ENCODE measurements at places on chromosomes 13 and 19. TPM values are rescaled to one million over a fixed set of nuclear protein-coding genes. Genes with fewer than 3 reads are reported as not detected.

PSG4 gene
- 0.30 TPM for polyA plus RNA-seq

HIF3A gene
- polyA plus RNA-seq, result 8.5 TPM

CLASRP gene
- 40.7 TPM for polyA plus RNA-seq

CD79A gene
- 0.32 TPM for polyA plus RNA-seq

ATXN8OS gene
- not detected for polyA plus RNA-seq

PLPPR3 gene
- 2.0 TPM for polyA plus RNA-seq

IGFL3 gene
- not detected for polyA plus RNA-seq

MBD3L2 gene
- polyA plus RNA-seq, result not detected

DZIP1 gene
- 8.6 TPM for polyA plus RNA-seq

RUBCNL gene
- not detected for polyA plus RNA-seq

FGF9 gene
- polyA plus RNA-seq, result not detected

APOC4 gene
- not detected for polyA plus RNA-seq

DNA sequence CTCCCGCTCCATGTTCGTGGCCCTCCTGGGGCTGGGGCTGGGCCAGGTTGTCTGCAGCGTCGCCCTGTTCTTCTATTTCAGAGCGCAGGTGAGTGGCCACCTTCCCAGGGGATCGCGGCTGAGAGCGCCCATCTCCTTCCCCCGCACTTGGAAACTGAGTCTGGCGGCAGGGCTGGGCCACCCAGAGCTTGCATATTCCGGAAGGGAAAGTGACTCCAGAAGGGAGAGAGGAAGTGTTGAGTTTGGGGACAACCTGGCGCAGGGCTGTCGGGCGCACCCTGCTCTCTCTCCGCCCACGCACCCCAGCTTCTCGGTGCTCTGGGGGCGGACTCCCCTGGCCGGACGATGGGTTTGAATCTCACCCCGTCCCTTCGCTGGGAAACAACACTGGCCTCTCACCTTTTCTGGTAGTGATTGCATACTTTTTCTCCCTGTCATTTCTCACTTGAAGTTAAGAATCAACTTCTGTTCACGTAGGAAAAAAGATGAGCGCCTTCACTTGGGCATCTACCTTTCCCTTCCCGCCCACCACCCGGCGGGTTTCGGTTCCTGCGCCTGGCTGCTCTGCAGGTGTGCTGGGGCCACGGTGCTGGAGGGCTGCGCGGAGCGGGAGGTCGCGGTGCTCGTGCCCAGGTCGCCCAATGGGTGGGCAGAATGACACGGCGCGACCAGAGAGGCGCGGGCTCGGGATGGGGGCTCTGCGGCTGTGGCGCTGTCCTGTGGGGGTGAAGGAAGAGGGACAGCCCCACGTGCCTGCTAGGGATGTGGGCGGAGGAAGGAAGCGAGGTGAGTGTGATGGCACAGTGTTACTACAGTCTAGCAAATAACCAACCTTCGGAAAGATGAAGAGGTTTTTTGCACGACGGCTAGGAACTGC lies 721 bp downstream of the TNFSF11 start:
- no peak for DNase-seq

GRCh38 chr19:48616041-48616436 lies 1.2 kb upstream of the FAM83E start:
- no peak for DNase-seq

DNA sequence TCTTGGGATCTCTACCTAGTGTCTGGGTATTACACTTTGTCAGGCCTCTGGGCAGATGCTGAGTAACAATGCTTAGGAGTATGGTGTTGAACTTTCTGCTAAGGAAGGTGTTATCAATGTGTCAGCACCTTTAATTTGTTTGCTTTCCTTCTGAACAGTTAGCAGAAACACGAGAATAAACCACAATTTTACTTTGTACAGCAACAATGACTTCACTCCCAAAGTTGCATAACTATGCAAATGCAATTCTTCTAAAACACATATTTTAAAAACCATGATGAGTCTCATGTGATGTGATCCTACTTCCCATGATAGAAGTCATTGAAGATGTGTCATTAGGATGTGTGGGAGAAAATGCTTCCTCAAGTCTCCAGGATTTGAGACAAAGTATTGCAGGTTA lies 155.0 kb downstream of the POSTN start:
- no peak for DNase-seq

DNA sequence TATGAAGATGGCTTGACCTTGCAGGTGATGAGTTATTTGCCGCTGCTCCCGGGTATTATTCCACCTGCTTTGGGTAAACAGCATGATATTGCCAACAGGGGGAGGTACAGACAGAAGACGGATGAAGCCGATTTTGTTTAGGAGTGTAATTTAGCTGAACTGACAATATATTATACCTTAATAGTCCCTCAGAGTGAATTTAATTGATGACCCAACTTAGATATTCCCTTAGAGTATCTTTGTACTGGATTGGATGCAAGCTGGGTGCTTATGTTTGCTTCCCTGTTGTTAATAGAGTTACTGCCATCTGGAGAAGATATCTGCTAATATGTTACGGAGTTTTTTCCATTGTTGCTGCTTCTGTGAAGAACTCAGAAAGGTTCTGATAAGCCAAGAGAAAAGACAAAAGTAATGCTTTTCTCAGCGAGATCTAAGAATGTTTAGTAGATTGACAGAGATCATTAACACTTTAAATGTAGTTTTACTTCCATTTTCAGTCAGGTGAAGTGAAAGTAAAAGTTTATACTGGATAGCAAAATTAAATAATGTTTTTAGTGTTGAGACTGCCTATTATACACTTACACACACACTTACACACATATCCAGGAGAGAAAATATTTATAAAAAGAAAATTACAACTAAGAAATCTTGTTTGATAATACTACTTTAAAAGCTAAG lies 2220.8 kb upstream of the PCDH20 start:
- DNase-seq, result peak; percentile 45

DNA sequence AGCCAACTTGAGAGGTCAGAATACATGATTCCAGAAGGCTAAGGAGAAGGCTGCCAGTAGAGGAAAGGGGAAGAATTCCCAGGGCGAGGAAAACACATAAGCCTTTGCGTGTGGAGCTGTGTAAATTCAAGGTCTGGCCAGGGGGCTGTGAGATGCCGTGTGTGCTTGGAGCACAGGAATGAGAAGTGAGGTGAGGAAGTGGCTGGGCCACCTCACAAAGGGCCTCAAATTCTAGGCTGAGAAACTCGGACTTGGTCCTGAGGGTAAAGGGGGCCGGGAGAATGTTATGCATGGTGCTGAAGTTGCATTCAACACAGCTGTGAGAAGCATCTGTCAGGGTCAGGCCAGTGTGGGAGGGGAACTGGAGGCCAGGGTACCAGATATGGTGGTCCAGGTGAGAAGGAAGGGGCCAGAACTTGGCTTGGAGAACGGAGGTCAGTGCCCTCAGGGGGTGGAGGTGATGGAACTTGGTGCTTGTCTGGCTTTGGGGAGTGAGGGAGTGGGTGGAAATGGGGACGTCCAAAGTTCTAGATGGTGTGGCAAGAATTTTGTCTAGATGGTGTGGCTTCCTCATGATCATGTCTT lies 4.9 kb upstream of the ZNF580 start:
- no peak for DNase-seq

DNA sequence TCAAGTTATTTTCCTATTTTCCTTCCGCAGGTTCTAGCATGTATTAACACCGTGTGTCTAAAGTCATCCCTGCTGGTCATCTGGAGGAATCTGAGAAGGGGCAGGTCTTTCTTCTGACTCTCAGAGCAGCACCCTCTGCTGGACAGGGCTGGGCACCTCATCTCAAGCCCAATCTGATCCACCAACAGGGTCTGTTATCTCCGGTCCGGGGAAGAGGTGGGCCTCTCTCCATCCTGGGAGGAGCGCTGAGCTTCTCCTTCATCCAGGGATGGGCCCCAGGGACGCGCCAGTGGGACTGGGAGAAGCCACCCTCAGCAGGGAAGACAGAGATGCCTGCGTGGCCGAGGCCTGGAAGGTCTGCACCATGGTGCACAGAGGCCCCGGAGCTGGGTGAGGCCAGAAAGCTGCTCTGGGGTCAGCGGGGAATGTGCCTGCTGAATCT lies 26.0 kb upstream of the ZNF331 start:
- DNase-seq, result peak; percentile 57

GRCh38 chr19:35609851-35610353 lies 2.6 kb upstream of the HAUS5 start:
- DNase-seq, result no peak

DNA sequence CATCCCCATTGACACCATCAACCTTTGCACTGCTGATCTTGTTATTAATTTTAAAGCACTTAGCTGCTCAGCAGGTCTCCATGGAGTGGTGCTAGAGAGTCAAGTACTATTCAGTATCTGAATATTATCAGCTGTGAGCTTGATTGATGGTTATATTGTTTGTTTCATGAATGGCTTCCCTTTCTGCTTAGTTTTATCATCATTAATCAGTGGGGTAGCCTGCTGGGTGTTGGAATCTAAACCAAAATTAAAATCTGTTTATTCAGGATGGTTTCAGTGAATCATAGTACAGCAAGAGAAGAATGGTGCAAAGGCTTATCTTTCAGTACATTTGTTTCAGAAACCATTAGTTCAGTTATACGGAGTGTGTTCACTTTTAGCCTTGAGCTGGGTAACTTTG lies 42.5 kb upstream of the SCEL start:
- DNase-seq, result peak; percentile 96

- no peak for DNase-seq
Measured at GRCh38 chr19:14056069-14056666, 5.7 kb downstream of the PALM3 start.

GRCh38 chr19:38650172-38650775 lies 2.8 kb downstream of the ACTN4 start:
- DNase-seq, result no peak

- peak; percentile 15 for DNase-seq
Measured at GRCh38 chr13:37068962-37069361, 9.5 kb upstream of the SUPT20H start.

GRCh38 chr19:58450856-58451357 lies 515 bp upstream of the ZNF324B start:
- DNase-seq, result peak; percentile 12

GRCh38 chr13:43676320-43676719 lies 110.5 kb downstream of the ENOX1 start:
- DNase-seq, result no peak

DNA sequence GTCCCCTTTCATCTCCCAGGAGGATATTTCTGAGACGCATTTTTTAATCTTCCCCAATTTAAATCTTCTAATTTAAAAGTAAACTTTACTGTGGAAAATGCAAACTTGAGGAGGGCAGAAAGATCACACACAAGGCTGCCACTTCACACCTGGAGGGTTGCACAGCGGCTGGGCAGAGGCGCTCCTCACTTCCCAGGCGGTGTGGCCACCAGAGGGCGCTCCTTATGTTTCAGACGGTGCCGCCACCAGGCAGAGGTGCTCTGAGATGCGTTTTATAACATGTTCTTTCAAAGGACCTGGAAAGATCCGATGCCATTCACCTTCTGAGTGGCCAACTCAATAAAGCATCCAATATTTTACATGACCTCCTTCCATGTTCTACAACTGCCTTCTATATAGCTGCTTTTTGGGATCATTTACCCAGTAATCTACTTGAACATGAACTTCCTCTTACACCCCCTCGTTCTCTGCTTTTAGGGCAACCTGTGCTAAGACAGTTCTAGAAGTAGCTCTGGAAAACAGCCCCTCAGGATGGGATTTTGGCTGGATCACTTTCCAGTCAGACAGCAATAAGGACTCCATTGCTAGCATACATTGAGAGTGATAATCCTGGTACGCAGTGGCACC lies 14.8 kb upstream of the MTUS2 start:
- DNase-seq, result no peak
